ENCODE measurements at places on chromosomes 4 and X.
A peak's percentile ranks its signal among the peaks of the same experiment; 100 is the strongest.

DNA sequence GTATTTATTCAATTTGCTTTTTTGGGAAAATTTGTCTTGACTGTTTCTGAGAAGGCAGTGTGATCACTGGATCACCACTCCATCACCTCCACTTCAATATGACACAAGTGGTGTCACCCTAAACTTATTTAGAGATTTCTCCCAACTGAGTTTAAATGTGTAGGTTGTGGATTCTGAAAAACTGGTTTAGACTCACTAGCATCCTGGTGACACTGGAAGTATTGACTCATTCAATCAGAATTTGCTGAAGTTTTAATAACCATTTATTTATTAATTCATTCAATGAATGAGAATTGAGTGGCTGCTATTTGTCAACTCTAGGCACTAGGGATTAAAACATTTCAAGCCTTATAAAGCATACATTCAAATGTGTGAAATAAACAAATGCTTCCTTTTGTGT, 819.1 kb upstream of the EPHA5 start:
- no peak overlapping the region for H3K4me3 ChIP-seq
- H3K27me3 ChIP-seq = no peaks in the 10 kb centered on the region
- DNase-seq = no peak

DNA sequence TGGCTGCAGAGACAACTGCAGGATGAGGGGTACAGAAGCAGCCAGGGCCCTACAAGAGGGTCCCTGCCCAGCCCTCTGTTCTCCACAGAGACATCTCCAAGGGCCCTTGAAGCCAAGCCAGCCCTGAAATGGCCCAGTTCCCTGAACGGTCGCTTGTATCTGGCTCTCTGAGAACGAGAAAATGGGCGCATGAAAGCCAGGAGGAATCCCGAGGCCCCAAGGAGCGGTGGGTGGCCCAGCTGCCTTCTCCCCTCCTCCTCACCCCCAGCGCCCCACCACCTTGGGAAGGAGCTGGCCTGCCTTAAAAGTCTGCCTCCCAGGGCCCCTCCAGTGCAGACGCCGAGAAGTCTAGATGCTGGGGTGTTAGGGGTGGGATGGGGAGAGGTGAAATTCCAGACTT, 5.7 kb downstream of the ZNF185 start:
- no peak overlapping the region for H3K27ac ChIP-seq
- no peaks in the 10 kb centered on the region for H3K4me1 ChIP-seq
- DNase-seq = no peak
- H3K27me3 ChIP-seq = peaks cover under 1% of the 10 kb centered on the region

GRCh38 chr4:182600093-182600492, 317.1 kb downstream of the DCTD start:
- H3K27me3 ChIP-seq = no peaks in the 10 kb centered on the region
- H3K36me3 ChIP-seq = no peaks in the 10 kb centered on the region
- no peak overlapping the region for H3K27ac ChIP-seq
- no peak for DNase-seq

- no peak overlapping the region for H3K4me3 ChIP-seq
- no peaks in the 10 kb centered on the region for H3K36me3 ChIP-seq
- peak; percentile 86 for DNase-seq
- peak overlapping the region; percentile 6 for H3K27ac ChIP-seq
- H3K27me3 ChIP-seq = no peaks in the 10 kb centered on the region
These were observed 11.2 kb upstream of the C1QTNF7 start for GRCh38 chr4:15416357-15417232.

DNA sequence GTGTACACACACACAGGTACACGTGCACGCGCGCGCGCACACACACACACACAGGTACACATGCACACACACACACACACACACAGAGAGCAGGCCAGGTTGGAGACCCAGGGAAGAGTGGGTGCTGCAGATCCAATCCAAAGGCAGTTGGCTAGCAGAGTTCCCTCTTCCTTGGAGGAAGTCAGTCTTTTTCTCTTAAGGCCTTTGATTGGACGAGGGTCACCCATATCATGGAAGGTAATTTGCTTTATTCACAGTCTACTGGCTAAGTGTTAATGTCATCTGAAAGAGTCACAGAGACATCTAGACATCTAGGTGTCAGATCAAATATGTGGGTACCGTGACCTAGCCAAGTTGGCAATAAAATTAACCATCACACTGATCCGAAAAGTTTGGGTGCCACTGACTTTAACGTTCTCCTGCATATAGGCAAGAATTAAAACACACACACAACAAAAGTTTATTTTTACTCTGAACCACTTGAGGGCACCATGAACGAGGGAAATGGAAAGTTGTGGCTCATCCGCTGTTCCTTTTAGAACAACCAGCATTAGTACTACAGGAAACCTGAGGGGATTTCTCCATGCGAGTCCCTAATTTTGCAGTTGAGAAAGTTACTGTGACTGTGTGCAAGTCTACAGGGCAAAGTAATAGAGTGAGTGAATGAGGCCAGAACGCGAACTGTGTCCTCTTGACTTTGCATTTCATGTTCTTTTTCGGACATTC, 66.0 kb upstream of the STOX2 start:
- H3K27ac ChIP-seq = no peak overlapping the region
- no peaks in the 10 kb centered on the region for H3K36me3 ChIP-seq
- peaks cover 11% of the 10 kb centered on the region for H3K27me3 ChIP-seq
- peaks cover 6% of the 10 kb centered on the region for H3K4me1 ChIP-seq
- no peak overlapping the region for H3K4me3 ChIP-seq
- no peak for DNase-seq

- no peak for DNase-seq
- H3K27me3 ChIP-seq = no peaks in the 10 kb centered on the region
- H3K36me3 ChIP-seq = no peaks in the 10 kb centered on the region
- no peak overlapping the region for H3K4me3 ChIP-seq
These were observed 74.5 kb upstream of the PAQR3 start for GRCh38 chr4:79013756-79014155.

DNA sequence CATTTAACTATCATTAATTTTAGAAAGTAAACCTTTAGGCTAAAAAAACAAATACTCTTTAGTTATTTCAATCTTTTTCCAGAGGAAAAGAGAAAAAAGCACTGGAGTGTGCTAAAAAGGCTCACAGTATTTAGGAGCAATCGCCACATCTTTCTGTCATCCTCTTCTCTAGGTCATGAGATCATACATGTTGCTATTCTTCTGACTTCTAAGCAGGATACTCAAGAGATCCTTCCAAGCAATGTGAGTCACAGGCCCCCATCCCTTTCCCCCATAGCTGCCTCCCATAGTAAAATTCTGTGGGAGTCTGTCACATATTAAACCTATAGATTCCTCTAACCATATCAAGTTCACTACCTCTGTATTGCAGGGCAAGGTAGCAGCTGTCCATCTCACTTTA, 7.7 kb downstream of the EDNRA start:
- no peak overlapping the region for H3K4me3 ChIP-seq
- DNase-seq = no peak
- no peaks in the 10 kb centered on the region for H3K27me3 ChIP-seq

GRCh38 chr4:189147005-189147929, 793.4 kb upstream of the FRG1 start:
- no peaks in the 10 kb centered on the region for H3K4me1 ChIP-seq

- no peak overlapping the region for H3K27ac ChIP-seq
- no peaks in the 10 kb centered on the region for H3K36me3 ChIP-seq
- no peak overlapping the region for H3K4me3 ChIP-seq
- H3K27me3 ChIP-seq = no peaks in the 10 kb centered on the region
These were observed 50.1 kb upstream of the SYTL5 start for GRCh38 chrX:37956223-37956622.

GRCh38 chr4:110654254-110654635, 31.4 kb upstream of the PITX2 start:
- no peak for DNase-seq
- no peak overlapping the region for H3K4me3 ChIP-seq
- H3K4me1 ChIP-seq = no peaks in the 10 kb centered on the region
- H3K27me3 ChIP-seq = no peaks in the 10 kb centered on the region

DNA sequence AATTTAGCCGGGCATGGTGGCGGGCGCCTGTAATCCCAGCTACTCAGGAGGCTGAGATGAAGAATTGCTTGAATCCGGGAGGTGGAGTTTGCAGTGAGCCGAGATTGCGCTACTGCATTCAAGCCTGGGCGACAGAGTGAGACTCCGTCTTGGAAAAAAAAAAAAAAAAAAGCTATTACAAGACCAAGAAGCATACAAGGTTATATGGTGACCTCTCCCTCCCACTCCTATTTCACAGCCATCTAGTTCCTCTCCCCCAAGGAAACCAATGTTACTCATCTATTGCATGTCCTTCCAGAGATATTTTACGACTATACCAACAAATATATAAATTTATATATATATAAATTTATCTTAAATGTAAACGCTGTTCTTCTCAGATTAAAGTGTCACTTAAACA, 3.2 kb downstream of the SLC9A7 start:
- H3K27me3 ChIP-seq = no peaks in the 10 kb centered on the region
- DNase-seq = no peak
- H3K4me3 ChIP-seq = no peak overlapping the region
- H3K27ac ChIP-seq = no peak overlapping the region

- H3K36me3 ChIP-seq = peaks cover 46% of the 10 kb centered on the region
- H3K27ac ChIP-seq = peak overlapping the region; percentile 84
- H3K4me1 ChIP-seq = peaks cover 14% of the 10 kb centered on the region
- peak overlapping the region; percentile 65 for H3K4me3 ChIP-seq
These were observed 532 bp downstream of the RPS4X start for GRCh38 chrX:72276478-72276953.

- no peak overlapping the region for H3K27ac ChIP-seq
- H3K27me3 ChIP-seq = no peaks in the 10 kb centered on the region
- no peaks in the 10 kb centered on the region for H3K36me3 ChIP-seq
- H3K4me3 ChIP-seq = no peak overlapping the region
- H3K4me1 ChIP-seq = no peaks in the 10 kb centered on the region
These were observed 325.6 kb downstream of the FRMPD4 start for GRCh38 chrX:12463873-12464272.

- DNase-seq = no peak
- no peaks in the 10 kb centered on the region for H3K36me3 ChIP-seq
These were observed 137.4 kb upstream of the STIM2 start for GRCh38 chr4:26723216-26723615.

DNA sequence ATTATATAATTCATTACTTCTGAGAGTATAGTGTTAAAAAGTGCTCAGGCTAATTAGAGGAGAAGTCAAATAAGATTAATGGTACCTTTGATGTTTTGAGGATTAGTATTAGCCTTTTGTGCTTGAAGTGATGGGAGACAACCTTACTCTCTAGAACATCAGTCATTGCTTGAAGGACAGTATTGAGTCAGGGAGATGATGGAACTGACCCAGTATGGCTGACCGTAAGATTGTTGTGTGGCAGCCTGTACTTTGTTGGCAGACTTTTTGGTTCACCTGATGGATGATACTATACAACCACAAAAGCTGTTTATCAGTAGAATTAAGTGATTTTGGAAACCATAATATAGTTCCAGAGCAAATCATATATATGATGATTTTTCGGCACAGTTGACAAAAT, 9.9 kb downstream of the OGT start:
- H3K4me3 ChIP-seq = no peak overlapping the region
- no peak overlapping the region for H3K27ac ChIP-seq
- DNase-seq = no peak
- H3K36me3 ChIP-seq = peaks cover 4% of the 10 kb centered on the region
- no peaks in the 10 kb centered on the region for H3K27me3 ChIP-seq

DNA sequence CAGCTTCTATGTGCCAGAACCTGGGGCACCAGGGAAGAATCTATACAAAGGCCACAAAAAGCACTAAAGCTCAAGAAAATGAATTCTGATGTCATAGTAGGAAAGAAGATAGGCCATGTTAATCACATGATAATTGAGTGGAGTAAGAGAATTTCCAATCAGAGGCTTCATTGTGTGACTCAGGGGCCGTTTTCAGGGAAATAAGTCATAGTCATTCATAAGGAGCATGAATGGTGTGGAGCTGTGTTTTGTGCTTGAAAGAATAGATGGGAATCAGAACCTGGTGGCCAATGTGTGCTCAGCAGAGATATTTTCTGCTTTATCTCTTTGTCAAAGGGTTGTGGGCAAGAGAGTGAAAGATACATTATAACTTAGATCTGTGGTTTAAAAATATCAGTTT, 102.4 kb upstream of the ZDHHC15 start:
- no peaks in the 10 kb centered on the region for H3K27me3 ChIP-seq
- no peaks in the 10 kb centered on the region for H3K4me1 ChIP-seq
- no peaks in the 10 kb centered on the region for H3K36me3 ChIP-seq
- no peak overlapping the region for H3K4me3 ChIP-seq
- H3K27ac ChIP-seq = no peak overlapping the region

DNA sequence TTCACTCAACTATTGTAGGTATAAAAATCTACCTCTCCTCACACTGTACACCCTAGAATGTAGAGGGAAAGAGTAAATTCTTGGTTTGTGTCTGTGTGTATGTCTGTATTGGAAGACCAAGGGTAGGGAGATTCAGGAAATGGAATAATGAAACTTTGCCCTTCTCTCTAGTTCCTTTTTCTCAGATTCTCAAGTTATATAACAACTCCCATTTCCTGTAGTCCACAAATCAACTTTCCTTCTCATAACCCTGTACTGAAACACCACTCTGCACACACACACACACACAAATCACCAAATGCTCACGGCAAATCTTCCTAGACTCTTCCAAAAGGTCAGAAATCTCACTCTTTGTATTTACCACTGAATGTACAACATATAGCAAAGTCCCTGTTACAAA, 824.5 kb upstream of the DIAPH2 start:
- H3K27me3 ChIP-seq = no peaks in the 10 kb centered on the region
- H3K4me1 ChIP-seq = no peaks in the 10 kb centered on the region
- no peak overlapping the region for H3K4me3 ChIP-seq
- no peaks in the 10 kb centered on the region for H3K36me3 ChIP-seq
- H3K27ac ChIP-seq = no peak overlapping the region

- H3K36me3 ChIP-seq = no peaks in the 10 kb centered on the region
- no peak overlapping the region for H3K4me3 ChIP-seq
- no peak for DNase-seq
- H3K27me3 ChIP-seq = no peaks in the 10 kb centered on the region
These were observed 148.3 kb downstream of the DCTD start for GRCh38 chr4:182768838-182769237.

- no peak for DNase-seq
- no peaks in the 10 kb centered on the region for H3K27me3 ChIP-seq
- no peak overlapping the region for H3K4me3 ChIP-seq
- H3K27ac ChIP-seq = no peak overlapping the region
- H3K4me1 ChIP-seq = no peaks in the 10 kb centered on the region
These were observed 199.6 kb upstream of the MID1 start for GRCh38 chrX:10819973-10820372.

GRCh38 chr4:123305736-123306135, 90.9 kb upstream of the SPRY1 start:
- H3K27ac ChIP-seq = no peak overlapping the region
- DNase-seq = no peak
- no peak overlapping the region for H3K4me3 ChIP-seq
- no peaks in the 10 kb centered on the region for H3K27me3 ChIP-seq
- no peaks in the 10 kb centered on the region for H3K4me1 ChIP-seq
- H3K36me3 ChIP-seq = no peaks in the 10 kb centered on the region

DNA sequence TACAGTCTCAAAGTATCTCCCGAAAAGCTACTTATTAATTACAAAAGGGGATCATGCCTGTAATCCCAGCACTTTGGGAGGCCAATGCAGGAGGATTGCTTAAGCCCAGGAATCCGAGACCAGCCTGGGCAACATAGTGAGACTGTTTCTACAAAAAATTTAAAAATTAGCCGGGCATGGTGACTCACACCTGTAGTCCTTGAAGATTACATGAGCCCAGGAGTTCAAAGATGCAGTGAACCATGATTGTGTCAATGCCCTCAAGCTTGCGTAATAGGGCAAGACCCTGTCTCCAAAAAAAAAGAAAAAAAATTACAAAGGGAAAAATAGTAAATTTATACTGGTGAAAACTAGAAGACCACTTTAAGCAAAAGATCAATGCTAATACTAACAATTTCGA, 3.3 kb upstream of the PORCN start:
- no peaks in the 10 kb centered on the region for H3K27me3 ChIP-seq
- no peaks in the 10 kb centered on the region for H3K36me3 ChIP-seq
- H3K27ac ChIP-seq = no peak overlapping the region
- no peak for DNase-seq

- H3K27ac ChIP-seq = no peak overlapping the region
- no peaks in the 10 kb centered on the region for H3K27me3 ChIP-seq
- no peak overlapping the region for H3K4me3 ChIP-seq
- peaks cover 23% of the 10 kb centered on the region for H3K4me1 ChIP-seq
These were observed 17.0 kb downstream of the ADGRA3 start for GRCh38 chr4:22498866-22499265.
